ENCODE measurements at places on chromosomes 13 and 19. TPM values are rescaled to one million over a fixed set of nuclear protein-coding genes. Genes with fewer than 3 reads are reported as not detected.

- no peak for DNase-seq
These were observed 98.3 kb downstream of the SLC7A1 start for GRCh38 chr13:29497137-29497654.

DNA sequence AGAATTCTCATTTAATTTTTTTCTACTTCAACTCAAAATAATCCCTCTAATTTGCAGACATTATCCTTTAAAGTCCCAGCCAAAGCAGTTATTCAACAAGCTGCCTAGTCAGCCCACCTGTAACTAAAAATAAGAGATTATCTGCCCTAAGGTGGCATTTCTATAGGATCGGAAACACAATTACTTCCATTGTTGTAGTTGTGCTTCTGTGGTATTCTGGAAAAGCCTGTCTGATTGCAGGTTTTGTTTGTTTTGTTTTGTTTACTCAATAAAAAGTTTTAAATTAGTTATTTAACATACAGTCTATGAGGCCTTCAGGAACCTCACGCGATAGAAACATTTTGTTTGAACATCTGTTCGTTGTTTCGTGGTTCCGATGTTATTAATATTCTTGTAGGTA lies 101.0 kb downstream of the ZIC5 start:
- DNase-seq, result no peak

- no peak for DNase-seq
These were observed 7.1 kb downstream of the PCDH9 start for GRCh38 chr13:67223024-67223423.

- no peak for DNase-seq
These were observed at the start of gene FLT1 for GRCh38 chr13:28494778-28495537. Gene FLT1 (minus strand): TSS chr13:28495128. CDS start chr13:28494843, 285 bp downstream.

- no peak for DNase-seq
These were observed 1238.0 kb downstream of the PCDH17 start for GRCh38 chr13:58869566-58869965.

DNA sequence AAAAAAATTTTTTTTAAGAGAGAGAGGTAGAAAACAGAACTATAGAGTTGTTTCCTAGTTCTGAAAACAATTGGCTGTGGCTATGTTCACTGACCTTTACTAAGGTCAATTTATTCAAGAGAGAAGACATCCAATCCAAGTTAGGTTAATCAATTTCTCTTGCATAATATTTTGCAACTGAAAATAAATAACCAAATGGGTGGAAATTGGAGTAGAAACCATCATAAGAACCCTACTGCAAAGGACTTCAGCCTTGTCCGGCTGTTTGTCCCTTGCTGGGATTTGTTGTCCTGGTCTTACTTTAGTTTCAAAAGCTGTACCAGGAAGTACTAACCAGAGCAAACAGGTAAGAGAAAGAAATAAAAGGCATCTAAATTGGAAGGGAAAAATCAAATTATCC lies 23.3 kb upstream of the ZC3H13 start:
- DNase-seq, result no peak

GRCh38 chr13:21567714-21568113 lies 36.3 kb downstream of the MICU2 start:
- DNase-seq, result no peak

DNA sequence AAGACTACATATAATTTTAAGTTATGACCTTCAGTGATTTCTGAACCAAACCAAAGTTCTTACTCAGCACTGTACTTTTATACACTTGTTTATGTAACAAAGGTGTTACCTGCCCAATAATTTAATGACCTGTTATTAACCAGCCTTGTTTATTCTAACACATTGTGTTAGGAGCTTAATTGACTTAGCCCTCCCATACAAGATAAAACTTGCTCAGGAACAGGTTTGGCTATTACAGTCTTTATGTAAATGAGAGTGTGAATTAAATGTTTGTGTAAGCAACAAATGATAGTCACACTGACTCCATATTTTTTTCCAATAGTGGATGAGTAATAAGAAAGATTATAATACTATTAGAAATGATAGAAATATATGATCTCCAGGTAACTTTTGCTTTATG lies 51.8 kb upstream of the MYCBP2 start:
- no peak for DNase-seq

- no peak for DNase-seq
These were observed 9.4 kb upstream of the SBK3 start for GRCh38 chr19:55554741-55555152.

GRCh38 chr13:30113983-30114570 lies 193.3 kb downstream of the KATNAL1 start:
- no peak for DNase-seq

GRCh38 chr19:49447485-49448431 lies 3.9 kb downstream of the PIH1D1 start:
- no peak for DNase-seq

- DNase-seq, result no peak
These were observed 107.1 kb upstream of the MIR17HG start for GRCh38 chr13:91240341-91240740.

DNA sequence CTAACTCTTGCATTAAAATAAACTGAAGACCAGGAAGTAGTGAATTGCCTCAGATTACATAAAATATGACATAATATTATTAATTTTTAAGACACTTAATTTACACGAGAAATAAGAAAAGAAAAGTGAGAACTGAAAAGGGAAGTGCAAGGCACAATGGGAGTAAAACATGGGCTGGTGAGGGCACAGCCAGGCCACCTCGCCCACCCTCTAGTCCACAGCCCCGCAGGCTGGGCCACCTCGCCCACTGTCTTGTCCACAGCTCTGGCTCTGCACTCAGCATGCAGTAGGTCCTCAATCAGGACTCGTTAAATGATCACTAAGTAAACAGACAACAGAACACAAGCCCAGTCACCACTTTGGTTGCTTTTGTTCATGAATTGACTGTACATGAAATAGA lies 67.8 kb upstream of the ARHGEF7 start:
- DNase-seq, result no peak

DNA sequence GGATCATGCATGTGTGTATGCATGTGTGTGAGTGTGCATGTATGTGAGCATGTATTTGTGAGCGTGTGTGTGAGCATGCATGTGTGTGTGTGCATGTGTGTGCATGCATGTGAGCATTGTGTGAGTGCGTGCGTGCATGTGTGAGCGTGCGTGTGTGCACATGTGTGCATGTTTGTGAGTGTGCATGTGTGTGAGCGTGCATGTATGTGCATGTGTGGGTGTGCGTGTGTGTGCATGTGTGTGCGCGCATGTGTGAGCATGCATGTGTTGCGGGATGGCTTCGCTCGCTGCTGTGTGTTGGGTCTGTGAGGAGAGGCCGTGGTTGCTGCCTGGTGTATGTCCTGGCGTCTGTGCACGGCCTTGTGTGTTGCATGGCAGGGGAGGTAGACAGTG lies 32.4 kb downstream of the PAK4 start:
- no peak for DNase-seq

GRCh38 chr13:73633817-73634460 lies 500.3 kb downstream of the KLF12 start:
- DNase-seq, result no peak

S1PR5 gene
- total RNA-seq, result 1.5 TPM

LGALS14 gene
- not detected for total RNA-seq

MBD3L2 gene
- not detected for total RNA-seq

SIGLEC12 gene
- total RNA-seq, result 1.0 TPM

Measured in CD8-positive, alpha-beta memory T cell (primary cell).